CD4-positive, alpha-beta T cell treated with Interleukin-12 subunit alpha and Interleukin-12 subunit beta, for 1 hour (primary cell): ENCODE measurements at places on chromosomes 12 and 14.

DNA sequence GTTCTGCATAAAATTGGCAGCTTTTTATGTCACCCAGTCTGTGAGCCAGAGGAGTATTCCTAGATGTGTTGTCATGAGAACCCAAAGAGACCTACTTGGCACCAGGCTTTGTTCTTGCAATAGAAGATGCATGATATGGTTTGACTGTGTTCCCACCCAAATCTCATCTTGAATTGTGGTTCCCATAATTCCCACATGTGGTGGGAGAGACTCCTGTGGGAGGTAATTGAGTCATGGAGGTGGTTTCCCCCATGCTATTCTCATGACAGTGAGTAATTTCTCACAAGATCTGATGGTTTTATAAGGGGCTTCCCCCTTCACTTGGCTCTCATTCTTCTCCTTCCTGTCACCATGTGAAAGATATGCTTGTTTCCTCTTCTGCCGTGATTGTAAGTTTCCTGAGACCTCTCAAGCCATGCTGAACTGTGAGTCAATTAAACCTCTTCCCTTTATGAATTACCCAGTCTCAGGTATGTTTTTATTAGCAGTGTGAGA, 572.0 kb upstream of the ATP2B1 start:
- DNase-seq = no peak

DNA sequence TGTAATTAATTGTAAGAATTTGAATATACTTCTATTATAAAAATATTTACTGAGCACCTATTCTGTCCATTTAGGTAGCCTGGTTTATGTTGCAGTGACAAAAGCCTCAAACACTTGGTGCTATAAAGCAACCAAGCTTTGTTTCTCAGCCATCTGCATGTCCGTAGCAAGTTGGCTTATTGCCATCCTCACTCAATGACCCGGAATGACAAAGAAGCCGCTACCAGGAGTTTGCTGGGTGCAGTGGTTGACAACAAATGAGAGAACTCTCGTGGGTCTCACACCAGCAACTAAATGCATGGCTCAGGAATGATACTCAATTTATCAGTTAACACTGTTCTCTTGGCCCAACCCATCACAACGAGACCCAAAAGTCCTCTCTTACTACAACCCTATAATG, 553.1 kb downstream of the DIO2 start:
- DNase-seq = no peak

GRCh38 chr12:127785540-127785939, 481.4 kb upstream of the TMEM132C start:
- DNase-seq = no peak

- no peak for DNase-seq
Measured at GRCh38 chr12:25789541-25789944, 168.9 kb upstream of the RASSF8 start.

GRCh38 chr12:63036216-63036973, 101.4 kb upstream of the PPM1H start:
- DNase-seq = no peak

DNA sequence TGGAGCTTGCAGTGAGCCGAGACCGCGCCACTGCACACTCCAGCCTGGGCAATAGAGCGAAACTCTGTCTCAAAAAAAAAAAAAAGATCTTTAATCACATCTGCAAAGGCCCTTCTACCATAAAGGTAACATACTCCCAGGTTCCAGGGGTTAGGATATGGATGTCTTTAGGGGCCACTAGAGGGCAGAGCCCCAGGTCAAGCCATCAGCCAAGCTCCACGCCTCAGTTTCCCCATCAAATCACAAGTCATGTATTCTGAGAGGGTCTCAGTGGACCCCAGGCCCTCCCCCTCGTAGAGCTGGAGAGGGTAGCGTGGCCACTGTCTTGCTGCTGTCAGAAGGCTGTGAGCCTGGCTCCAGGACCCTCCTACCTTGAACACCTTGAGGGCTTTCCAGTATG, 18.8 kb downstream of the SLC8B1 start:
- DNase-seq = no peak

GRCh38 chr14:95500201-95500681, 16.2 kb downstream of the SYNE3 start:
- no peak for DNase-seq

DNA sequence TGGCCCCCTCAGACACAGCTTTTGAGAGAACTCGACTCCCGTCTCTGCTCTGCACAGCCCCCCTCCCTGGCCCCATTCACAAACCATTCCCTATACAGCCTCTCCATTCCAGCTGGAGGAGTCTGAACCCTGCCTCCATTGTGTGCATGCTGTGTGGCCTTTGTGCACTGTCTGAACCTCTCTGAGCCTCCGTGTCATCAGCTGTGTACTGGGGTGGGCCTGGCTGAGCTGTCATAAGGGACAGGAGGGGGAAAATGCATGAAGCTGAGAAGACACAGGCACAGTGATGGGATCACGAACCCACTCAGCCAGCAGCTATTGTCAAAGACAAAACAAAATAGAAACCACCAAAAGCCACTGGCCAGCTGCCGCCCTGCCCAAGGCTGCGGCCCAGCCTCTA, 130.8 kb downstream of the RFLNA start:
- no peak for DNase-seq

DNA sequence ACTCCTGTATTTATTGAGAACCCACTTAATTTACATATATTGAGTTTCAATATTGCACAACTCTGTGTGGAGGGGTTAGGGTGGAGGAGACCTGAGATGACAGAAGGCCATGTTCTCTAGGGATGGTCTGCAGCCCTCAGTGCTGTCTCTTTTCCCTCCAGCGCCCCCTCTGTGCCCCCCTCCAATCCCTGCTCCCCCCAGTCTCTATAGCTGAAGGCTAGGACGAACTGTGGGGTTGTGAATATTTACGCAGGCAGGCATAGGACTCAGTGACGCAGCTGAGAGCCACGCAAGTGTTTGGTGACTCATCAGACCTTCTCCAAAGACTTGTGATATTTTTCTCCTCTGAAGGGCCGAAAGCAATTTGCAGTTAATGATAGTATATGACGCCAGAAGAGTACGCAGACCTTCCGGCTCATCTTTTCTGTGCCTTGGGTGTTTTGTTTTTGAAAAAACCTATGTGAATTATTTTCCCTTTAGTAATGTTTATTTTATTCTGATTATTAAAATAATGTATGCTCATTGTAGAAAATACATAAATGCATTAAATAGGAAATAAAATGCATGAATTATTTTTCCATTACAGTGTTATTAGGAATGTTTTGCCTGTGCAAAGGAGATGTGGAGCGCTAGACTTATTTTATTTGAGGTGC, 85.3 kb downstream of the SLC25A47 start:
- DNase-seq = peak; percentile 27

DNA sequence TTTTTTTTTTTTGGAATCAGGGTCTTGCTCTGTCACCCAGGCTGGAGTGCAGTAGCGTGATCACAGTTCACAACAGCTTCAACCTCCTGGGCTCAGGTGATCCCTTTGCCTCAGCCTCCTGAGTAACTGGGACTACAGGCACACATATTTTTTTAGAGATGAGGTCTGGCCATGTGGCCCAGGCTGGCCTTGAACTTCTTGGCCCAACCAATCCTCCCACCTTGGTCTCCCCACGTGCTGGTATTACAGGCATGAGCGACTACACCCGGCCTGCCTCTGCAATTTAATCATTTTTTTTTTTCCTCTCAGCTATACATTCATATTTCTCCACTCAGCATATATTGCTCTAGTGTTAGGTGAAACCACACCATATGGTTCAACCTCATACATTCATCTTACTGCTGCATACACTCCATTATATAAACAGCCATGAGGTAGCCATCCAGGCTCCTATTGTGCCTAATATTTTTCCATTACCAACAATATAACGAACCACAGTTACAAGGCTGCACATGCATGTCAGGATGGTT, 7.1 kb downstream of the STX2 start:
- DNase-seq = no peak

DNA sequence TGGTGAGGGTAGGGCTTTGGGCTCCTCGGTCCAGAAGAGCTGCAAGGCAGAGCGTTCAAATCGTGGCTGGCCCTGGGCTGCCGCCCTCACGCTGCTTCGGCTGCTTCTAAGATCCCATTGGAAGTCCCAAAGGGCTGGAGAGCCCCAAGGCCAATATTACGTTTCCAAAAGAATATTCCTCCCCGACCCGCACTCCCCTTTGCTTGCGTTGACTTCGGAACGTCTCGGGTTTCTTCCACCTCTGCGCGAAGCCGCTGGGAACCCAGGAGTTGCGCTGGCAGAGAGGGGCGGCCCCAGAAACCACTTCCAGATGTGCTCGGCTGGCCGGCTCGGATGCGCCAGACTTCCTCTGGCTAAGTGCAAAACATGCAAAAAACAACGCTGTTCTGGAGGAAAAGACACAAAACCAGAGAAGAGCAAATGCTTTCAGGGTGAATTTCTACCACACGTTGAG, at the start of gene GLT8D2:
Gene GLT8D2, minus strand, starts transcription at position 285 of the 454 bp plus-strand sequence. CDS start 30,539 bp downstream, outside the sequence.
- no peak for DNase-seq

DNA sequence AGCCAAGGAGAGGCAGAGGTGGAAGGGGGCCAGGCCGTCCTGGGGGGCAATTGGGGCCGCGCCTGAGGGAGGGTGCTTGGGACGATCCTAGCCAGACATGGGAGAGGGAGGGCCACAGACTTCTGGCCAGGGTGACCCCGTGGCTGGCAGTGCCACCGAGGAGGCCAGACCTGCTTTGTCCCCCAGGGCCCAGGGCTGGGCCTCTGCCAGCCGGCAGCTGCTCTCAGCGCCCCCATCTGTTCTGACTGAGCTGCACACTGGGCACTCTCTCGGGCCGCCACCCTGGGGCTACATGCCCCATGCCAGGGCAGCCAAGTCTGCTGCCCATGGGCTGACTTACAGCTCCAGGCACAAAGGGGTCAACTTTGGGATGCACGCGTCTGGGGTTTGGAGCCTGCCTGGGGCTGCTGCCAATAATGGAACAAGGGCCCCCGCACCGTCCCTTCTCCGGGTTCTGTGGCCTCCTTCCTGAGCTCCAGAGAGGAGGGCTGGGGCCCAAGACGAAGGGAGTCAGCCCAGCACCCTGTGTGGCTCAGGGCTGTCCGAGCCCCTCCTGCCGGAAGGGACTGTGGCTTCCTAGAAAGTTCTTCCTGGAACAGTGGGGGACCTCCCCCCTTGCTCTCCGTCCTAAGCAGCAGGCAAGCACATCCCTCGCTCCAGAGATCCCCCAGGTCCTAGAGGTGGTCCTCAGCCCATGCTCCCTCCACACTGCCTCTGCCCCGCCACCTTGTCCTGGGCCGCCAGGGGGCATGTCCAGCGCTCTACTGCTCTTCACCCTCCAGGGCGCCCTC, 1.1 kb downstream of the ADSS1 start:
- no peak for DNase-seq

DNA sequence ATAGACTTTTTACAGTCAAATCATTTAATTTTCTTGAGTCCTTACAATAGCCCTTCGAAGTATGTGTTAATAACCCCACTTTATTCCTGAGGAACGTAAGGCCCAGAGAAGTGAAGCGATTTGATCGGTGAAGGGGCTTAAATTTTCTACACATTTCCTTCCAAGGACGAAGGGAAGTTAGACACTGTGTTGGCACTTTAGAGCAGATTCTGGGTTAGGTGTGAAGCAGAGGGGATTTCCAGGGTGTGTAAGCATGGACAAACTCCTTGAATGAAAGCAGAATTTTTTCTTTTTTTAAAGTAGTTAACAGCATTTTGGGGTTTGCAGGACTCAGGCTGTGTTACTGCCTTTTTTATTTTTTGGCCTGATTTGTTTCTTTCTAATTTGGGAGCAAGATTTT, 38.9 kb downstream of the PRORP start:
- peak; percentile 56 for DNase-seq

DNA sequence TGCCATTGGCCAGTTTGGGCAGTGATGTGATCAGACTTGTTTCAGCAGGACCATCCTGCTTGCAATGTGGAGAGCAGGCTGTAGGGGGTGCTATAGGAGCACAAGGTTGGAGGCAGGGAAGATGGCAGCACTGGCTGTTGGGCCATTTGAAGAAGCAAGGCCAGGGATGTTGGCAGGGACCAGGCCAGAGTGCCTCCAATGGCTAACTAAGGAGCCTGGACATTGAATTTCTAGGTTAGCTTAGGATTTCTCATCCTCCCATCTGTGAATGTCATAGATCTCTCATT, 23.5 kb downstream of the FGF23 start:
- DNase-seq = peak; percentile 37

DNA sequence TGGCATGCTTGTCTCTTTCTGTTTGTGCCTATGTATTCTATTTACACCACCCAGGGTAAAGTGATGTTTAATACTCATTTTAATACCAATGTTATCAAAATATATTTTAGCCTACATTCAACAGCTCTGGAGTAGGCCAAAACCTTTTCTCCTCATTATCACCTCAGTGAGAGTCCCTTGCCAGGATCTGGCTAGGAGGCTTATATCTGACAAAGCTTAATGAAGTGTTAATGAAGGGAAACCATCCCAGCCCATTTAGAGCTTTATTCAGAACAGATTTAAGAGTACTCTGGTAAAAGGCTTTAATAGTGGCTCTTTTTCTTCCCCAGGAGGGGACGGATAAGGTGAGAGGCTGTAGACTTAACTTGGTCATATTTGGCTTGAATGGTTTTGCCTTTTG, 137.6 kb downstream of the GRIN2B start:
- DNase-seq = no peak

GRCh38 chr14:64465831-64466554, 694 bp downstream of the AKAP5 start:
- no peak for DNase-seq

GRCh38 chr14:58296726-58297125, 1.6 kb upstream of the ARID4A start:
- no peak for DNase-seq

- no peak for DNase-seq
Measured at GRCh38 chr12:5276327-5276880, 155.5 kb upstream of the NTF3 start.

GRCh38 chr14:41604721-41605531, 1.8 kb upstream of the LRFN5 start:
- DNase-seq = no peak

DNA sequence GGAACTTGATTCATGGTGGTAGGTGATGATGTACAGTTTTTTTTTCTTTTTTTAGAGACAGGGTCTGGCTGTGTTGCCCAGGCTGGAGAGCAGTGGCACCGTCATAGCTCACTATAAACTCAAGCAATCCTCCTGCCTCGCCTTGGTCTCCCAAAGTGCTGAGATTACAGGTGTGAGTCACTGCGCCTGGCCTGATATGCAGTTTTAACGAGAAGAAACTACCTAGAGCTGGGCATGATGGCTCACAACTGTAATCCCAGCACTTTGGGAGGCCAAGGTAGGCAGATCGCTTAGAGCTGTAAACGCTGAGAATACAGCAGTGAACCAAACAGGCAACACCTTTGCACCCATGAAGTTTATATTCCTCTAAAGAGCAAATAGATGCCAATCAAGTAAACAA, 13.0 kb upstream of the VPS37B start:
- DNase-seq = no peak

- DNase-seq = no peak
Measured at GRCh38 chr12:84408936-84409335, 503.7 kb downstream of the SLC6A15 start.

- DNase-seq = no peak
Measured at GRCh38 chr12:32947206-32948067, 50.9 kb upstream of the PKP2 start.

GRCh38 chr12:10211101-10211939, 1.4 kb upstream of the GABARAPL1 start:
- DNase-seq = no peak

- DNase-seq = no peak
Measured at GRCh38 chr14:105187116-105187515, 6.0 kb upstream of the NUDT14 start.
